IMR-90 (cell line): ENCODE measurements at places on chromosomes 7 and 10.

DNA sequence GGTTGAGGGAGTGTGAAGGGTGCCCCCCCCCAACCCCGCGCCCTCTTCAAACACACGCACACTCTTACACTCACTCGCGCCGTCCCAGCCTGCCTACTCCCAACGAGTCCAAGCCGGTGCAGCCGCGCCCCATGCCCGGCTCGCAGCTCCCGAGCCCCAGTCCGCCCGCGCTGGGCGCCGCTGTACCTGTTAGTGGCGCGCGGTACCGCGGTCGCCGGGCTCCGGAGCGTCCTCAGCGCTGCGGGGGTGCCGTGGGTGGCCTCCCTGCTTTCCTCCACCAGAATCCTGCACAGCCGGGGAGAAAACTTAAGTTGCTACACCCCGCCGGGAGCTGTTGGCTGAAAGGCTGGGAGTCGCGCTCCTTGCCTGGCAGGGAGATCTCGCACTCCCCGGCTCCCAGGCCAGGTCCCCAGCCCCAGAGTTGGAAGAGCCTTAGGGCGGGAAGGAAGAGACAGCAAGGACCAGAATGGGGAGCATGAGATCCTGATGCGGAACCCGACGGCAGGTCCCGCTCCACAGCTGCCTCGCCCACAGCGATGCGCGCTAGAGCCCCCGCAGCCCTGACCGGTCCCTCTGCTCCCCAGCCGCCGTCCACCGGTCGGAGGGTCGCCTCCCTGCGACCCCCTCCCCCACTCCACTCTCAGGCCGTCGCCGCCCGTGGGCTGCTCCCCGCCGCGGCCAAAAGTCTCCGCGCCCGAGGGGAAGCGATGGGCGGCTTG, 863 bp downstream of the ST8SIA6 start:
- no peak for DNase-seq

- no peak for DNase-seq
Measured at GRCh38 chr7:90669492-90669891, 73.4 kb downstream of the CDK14 start.

GRCh38 chr7:1986366-1987083, 246.2 kb downstream of the MAD1L1 start:
- no peak for DNase-seq

DNA sequence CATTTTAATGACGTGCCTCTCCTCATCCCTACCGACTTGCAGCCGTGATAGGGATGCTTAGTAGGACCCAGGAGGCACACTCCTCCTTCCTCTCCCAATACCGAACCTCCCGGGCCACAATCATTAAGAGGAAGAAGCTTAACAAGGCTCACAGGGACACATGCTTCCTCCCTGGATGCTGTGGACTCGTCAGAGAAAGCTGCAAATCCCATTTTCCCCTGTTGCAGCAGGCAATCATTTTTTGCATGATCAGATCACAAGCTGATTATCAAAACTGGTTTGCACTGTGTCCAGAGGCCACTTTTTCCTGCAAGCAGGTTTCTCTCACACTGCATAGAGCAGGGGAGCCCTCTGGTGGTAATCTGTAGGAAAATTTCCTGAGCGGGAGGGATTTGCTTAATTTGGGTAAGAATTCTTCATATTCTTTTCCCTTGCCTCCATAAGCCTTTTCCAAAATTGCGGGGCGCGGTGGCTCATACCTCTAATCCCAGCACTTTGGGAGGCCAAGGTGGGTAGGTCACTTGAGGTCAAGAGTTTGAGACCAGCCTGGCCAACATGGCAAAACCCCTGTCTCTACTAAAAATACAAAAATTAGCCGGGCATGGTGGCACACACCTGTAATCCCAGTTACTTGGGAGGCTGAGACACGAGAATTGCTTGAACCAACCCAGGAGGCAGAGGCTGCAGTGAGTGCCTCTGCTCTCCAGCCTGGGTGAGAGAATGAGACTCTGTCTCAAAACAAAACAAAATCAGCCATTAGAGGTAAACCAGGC, 16.1 kb upstream of the LAMB4 start:
- peak; percentile 86 for DNase-seq

- peak; percentile 53 for DNase-seq
Measured at GRCh38 chr7:34184466-34184865, 279.1 kb downstream of the BMPER start.

- no peak for DNase-seq
Measured at GRCh38 chr10:76297780-76298281, 866.4 kb downstream of the LRMDA start.

GRCh38 chr10:71211775-71212317, 524 bp upstream of the UNC5B start:
- DNase-seq = no peak

DNA sequence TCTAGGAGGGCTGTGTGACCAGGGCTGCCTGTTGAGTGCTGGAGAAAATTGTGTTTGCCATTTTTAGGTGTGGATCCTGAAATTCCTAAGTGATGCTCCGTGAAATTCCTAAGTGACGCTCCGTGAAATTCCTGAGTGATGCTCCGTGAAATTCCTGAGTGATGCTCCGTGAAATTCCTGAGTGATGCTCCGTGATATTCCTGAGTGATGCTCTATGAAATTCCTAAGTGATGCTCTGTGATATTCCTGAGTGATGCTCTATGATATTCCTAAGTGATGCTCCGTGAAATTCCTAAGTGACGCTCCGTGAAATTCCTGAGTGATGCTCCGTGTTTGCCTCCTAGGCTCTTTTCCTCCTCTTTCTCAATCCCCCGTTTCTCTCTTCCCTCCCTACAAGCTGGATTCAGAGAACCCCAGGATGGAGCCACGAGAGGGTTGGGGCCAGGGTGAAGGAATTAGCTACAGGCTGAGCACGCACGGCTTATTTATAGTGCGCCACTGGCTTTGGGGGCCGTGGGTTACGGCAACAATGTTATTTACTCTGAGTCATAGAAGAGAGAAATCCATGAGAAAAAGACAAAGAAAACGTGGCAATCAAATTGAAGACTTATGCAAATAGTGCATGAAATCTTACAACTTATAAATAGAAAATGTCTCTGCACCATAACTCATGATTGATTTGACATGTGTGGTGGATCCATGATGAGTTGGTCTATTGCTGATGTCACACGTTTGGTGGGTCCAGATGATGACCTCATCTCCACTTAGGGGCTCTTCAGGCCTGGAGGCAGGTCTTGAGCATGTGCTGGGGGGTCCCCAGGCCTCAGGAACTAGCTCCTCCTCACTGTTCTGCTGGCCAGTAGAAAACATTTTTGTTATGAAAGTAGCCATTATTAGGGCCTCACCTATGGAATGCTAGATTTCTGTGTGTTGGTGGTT, 224.6 kb downstream of the WDR37 start:
- no peak for DNase-seq

DNA sequence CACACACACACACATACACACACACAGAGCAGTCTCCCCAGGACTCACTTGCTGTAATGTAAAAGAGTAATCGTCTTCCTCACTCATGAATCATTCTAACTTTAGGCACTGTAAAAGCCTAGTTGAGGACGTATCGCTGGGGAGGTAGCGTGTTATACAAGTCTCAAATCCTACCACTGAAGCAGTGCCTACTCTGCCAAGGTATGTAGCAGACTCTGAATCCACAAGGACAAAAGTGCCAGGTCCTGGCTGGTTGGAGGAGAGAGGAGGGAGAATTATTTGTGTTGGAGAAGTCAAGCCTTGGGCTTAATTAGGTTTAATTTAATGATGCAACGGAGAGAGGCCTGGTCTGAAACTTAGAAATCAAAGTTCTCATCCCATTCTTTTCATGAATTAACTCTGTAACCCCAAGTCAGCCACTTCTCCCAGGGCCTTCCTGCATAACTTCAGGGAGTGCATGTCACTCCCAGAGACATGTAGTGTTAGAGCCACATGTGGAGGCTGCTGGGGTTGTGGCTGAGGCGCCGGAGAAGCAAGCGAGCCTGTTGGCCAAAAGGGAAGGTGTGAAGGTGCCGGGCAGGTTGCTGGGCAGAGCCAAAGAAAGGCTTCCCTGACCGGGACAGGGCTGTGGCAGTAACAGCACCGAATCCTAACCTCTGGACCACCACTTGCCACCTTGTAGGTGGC, 36.7 kb downstream of the NKX2-3 start:
- no peak for DNase-seq

- DNase-seq = peak; percentile 60
Measured at GRCh38 chr10:79155301-79156081, 86.7 kb downstream of the ZMIZ1 start.

DNA sequence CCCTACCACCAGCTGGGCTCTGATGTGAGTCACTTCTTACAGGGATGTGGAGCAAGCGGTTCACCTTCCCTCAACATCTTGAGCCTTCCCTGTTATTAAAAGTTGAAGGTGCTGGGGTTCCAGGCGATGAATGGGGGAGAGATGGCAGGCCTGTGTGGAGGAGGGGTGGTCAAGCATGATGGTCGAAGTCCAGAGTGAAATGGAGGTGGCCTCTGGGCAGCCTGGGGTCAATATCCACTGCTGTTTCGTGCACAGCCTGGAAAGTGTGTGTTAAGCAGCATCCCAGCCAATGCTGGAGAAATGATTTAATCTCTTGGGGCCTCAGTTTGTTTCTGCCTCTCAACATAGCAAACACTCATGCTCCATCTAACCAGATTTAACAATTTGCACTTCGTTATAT, 33.7 kb upstream of the DMBT1 start:
- no peak for DNase-seq

- no peak for DNase-seq
Measured at GRCh38 chr7:57398548-57398947, 51.4 kb upstream of the ZNF716 start.

DNA sequence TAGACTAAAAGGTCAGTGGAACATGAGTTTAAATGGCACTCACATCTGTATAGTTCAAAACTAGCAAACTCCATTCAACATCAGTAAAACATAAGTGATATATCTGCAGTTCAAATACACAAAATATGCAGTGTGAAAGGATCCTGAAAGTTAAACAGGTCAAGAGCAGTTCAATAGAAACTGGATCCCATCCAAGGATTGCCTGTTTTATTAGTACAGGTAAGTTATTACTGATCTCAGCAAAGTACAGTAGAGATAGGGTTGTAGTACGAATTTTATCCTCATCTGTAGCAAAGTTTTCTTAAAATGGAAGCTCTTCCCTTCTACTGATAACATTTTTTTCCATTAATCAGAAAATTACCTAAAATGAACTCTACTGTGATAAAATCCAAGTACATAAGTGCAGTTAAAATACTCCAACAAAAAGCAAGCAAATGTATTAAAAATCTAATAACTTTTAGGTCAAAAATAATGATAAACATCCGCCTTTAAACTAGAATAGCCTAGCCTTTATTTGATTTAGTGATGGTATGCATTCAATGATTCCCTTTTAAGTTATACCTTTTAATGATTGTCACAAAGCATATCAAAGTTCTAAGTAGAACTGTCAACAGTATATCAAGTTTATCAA, 2.2 kb downstream of the ZNF800 start:
- DNase-seq = no peak

DNA sequence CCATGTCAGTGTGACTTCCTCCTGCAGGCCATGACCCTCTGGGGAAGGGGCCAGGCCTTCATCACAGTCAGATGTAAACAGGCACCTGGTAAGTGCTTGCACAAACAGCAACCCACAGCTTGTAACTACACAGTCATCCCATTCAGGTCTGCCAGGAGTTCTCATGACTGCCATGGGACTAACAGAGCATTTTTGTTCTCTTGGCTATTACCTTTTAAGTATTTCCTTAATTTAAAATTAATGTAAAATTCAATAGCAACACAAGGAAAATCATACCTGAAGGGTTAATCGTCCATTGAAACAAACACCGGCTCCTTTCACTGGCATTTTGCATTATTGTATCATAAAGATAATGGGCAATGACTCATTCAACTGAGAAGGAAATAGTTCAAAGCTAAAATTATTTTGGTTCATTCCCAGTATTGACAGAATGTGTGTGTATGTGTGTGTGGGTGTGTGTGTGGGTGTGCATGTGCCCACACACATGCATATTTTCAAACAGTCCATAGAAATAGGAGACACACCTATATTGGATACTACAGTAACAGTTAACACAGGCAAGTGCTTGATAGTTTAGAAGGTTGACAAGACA, 307.9 kb downstream of the WDR11 start:
- no peak for DNase-seq

GRCh38 chr10:30057421-30057841, 2.0 kb downstream of the JCAD start:
- peak; percentile 40 for DNase-seq

GRCh38 chr10:21727452-21728168, 193.6 kb downstream of the MLLT10 start:
- DNase-seq = no peak

- no peak for DNase-seq
Measured at GRCh38 chr7:94832051-94832450, 75.3 kb upstream of the PPP1R9A start.

DNA sequence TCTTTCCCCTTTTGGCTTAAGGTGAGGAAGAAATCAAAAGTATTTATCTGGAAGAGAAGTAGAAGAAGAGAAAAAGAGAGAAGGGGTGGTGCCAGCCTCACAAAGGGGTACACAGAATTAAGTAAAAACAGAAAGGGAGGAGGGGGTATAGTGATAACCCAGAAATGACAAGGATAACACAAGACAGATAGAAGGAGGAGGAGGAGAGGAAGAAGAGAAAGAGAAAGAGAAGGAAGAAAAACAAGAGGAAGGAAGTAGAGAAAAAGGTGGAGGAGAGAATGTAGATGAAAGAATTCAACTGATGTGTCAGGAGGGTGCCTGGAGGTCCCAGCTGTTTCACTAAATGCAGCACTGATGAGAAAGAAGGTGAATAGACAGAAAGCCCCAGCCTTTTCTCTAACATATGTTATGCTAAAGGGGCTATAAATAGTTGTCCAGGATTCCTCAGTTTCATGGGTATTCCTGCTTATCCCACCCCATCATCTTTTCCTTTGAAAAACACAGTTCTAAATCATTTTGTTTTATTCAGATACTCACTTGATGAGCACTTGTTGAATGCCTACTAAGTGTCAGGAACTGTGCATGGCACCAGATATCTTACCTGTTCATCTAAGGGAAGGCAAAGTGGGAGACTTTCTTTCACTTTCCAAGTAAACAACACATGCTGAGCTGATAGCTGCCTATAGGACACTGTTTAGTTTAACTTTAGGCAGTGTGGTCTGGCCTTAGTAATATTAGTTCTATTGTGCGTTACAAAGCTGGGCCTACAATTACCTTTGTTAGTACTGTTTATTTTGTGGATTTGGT, 8.0 kb downstream of the SEMA3E start:
- no peak for DNase-seq
